ENCODE measurements at places on chromosomes 2 and 18.

DNA sequence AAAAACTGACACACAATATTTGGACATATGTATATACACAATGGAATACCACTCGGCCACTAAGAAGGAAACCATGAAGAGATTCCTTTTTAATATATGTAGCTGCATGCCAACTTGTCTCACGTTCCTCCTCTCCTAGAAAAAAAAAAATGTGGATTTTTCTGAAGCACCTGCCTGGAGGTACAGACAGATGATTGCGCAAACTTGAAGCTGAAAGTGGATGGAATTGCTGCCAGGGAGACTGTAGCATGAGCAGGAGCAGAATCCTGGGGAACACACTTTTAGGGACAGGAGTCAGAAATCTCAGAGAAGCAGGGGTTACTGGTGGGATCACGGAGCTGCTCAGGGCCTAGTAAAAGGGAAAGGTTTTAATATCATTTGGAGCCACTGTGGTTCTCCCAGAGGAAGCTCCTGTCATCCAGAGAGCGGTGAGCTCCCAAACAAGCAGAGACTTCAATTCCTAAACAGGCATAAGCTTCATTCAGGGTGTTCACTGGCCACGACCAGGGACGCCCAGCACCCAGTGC, 640 bp upstream of the SPR start:
- DNase-seq = no peak

GRCh38 chr2:236763857-236764256, 194.2 kb downstream of the ACKR3 start:
- DNase-seq = no peak

DNA sequence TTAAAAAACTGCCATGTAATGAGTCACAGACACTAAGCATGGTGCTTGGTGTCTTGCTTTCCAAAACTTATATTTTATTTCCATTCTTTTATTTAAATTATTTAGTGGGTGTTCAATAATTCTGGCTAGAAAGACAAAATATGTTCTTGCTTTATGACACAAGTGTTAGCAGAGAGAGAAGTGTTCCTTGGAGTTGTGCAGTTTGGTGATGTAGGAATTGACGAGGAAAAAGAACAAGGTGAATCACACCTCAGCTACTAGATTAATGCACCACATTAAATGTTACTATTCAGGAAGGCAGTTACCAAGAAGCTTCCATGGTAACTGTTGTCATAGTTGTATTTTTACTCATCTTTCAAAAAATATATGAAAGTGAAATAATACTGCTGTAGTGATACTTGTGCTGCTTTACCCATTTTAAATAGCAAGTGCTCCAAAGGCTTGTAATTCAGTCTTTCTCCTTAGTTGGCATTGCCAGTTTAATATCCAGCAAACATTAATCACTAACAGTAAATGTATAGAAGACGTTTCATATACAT, 28.3 kb downstream of the ADAM23 start:
- DNase-seq = no peak

DNA sequence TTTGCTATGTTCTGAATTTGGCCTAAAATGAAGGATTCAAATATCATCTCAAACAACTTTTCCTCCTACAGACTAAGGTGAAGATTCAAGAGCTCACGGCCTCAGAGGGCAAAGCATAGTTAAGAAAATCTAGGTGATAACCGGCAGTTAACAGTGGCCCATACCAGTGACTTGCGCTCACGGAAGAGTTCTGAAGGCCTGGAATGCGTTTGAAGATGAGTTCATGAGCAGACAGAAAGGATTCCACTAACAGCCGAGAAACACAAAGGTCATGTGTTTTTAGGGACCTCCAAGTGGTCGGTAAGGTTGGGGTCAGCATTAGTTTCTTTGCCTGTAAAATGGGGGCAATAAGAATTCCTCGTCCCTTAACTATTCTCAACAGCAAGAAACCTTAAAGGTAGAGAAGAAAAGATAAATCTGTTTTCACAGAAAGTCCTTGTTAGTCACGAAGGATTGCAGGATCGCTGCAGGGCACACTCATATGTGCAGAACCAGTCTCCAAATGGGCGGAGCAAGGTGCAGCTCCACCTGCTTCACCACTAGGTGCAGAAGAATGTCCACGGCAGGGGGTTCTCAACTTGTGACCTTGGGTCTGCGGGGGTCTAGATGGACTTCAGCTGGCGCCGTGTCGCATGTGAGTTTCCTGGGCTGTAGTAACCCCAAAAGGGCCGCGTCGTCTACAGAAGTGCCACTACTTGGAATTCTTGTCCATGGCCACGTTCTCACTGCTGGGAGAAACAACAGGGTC, 708 bp upstream of the RPIA start:
- peak; percentile 19 for DNase-seq

GRCh38 chr2:27290549-27290948, 8.3 kb downstream of the TRIM54 start:
- DNase-seq = no peak

DNA sequence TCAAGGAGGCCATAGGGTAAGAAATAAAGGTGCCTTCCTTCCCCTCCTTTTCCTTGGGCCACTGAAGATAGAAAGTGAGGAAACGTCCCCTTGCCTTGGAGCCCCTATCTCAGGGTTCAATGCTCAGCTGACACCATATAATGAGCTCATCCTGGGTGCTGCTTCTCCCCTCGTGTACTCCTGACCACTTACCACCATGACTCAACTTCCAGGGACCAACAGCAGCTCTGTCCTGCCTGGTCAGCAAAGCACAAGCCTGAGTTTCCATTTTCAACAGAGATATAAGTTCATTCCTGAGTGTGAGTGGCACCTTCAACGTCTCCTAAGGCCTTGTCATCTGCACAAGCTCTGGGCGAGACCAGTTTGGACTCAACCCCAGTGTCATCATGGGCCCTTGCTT, 151.2 kb downstream of the CAPN13 start:
- DNase-seq = no peak

DNA sequence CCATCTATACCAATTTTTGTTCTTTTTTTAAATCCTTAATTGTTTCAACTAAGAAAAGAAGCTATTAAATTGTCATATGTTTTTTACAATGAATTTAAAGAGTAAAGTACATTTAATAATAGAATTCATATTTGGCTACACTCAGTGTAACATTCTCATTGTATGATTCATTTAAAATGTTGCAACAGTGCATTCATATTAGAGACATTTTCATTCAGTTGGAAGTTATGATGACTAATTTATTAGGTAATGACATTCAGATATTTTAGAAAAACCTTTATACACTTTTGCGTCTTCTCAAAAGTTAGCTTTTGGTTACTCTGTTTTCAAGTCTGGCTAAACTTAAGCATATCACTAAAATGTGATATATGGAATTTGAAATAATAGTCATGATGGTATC, 887.5 kb upstream of the NRXN1 start:
- no peak for DNase-seq

DNA sequence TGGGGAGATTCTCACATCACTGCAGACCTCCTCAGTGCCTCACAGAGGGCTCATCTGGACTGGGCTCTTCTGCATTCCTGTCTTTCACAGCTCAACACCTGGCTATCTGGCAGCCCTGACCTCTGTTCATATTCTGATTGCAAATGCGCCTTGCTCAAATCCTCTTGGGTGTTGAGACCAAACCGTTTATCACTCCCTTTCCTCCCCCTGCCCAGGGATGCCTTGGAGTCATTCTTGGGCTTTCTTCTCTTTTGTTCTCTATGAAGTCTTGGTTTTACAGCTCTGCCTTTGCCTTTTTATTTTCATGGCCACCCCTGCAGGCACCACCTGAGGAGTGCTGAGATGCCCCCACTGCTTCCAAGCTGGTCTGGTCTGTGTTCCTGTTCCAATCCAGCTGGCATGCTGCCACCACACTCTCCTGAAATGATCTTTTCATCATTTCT, 26.3 kb downstream of the TUBB6 start:
- no peak for DNase-seq

DNA sequence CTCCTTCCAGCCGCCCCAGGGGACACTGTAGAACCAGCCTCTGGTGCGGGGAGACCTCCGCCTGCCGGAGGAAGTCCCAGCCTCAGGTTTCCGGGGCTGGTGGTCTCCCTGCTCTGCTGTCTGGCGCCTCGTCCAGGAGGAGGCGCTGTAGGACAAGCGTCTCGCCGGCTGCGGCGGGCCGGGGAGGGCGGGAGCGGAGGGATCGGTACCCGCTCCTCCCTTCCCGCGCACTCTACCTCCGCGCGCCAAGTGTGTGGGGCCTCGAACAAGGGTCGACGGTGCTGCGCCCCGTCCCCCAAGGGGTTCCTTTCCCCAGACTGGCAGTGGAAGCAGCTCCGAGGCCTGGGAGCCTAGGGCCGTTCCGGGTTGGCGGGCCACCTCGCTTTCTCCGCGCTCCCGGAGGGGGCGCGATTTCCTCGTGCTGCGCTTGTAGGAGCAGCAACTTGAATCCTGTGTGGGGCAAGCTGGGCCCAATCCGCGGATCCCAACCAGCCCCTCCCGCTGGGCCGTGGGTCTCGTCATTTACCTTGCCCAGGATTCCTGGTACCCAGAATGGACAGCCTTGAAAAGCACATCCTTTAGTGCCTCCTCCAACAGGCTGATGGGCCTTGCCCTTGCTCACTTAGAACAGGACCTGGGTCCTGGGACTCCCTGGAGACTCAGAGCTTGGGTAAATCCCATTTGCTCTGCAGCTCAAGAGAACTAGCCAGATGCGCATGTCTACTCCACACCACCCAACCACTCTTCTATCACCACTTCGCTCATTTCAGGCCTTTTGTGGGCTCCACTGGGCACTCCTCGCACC, 10.6 kb upstream of the HOXD4 start:
- DNase-seq = peak; percentile 34

- DNase-seq = no peak
These were observed 29.1 kb downstream of the HPCAL1 start for GRCh38 chr2:10331702-10332401.

GRCh38 chr2:98683728-98684127, 47.2 kb downstream of the MGAT4A start:
- no peak for DNase-seq
